Naive thymus-derived CD8-positive, alpha-beta T cell (primary cell): ENCODE measurements at places on chromosomes 13 and 19. TPM values are rescaled to one million over a fixed set of nuclear protein-coding genes. Genes with fewer than 3 reads are reported as not detected.

PEAK3 gene
- not detected for polyA plus RNA-seq

DACT3 gene
- polyA plus RNA-seq: not detected

UBA52 gene
- 2,077 TPM for polyA plus RNA-seq

TEX101 gene
- polyA plus RNA-seq: not detected

TMPRSS9 gene
- polyA plus RNA-seq: not detected

CCDC8 gene
- polyA plus RNA-seq: not detected

MEIOSIN gene
- not detected for polyA plus RNA-seq

KLHL1 gene
- not detected for polyA plus RNA-seq

MTUS2 gene
- polyA plus RNA-seq: 0.02 TPM

ZNF728 gene
- polyA plus RNA-seq: not detected

RCBTB1 gene
- polyA plus RNA-seq: 8.4 TPM

PINLYP gene
- 0.68 TPM for polyA plus RNA-seq

LMTK3 gene
- polyA plus RNA-seq: not detected

SPIB gene
- 0.32 TPM for polyA plus RNA-seq

ZNF221 gene
- not detected for polyA plus RNA-seq

ZFP82 gene
- polyA plus RNA-seq: 13.5 TPM

KCTD15 gene
- polyA plus RNA-seq: not detected

CEACAM20 gene
- polyA plus RNA-seq: not detected

LIN7B gene
- 5.5 TPM for polyA plus RNA-seq

IGFL4 gene
- not detected for polyA plus RNA-seq

FDX2 gene
- polyA plus RNA-seq: 14.3 TPM

SOHLH2 gene
- not detected for polyA plus RNA-seq

STOML3 gene
- not detected for polyA plus RNA-seq

BTBD2 gene
- polyA plus RNA-seq: 3.2 TPM

IGLON5 gene
- not detected for polyA plus RNA-seq

UGGT2 gene
- polyA plus RNA-seq: not detected

CGB8 gene
- polyA plus RNA-seq: not detected

COMP gene
- not detected for polyA plus RNA-seq

RPS5 gene
- 2,106 TPM for polyA plus RNA-seq

ATP12A gene
- not detected for polyA plus RNA-seq

CADM4 gene
- not detected for polyA plus RNA-seq
